Left lobe of liver (tissue), 2 donors: ENCODE measurements at places on chromosomes 7 and 10.

GRCh38 chr7:37113661-37114355 is 334.9 kb downstream of the ELMO1 start:
- no peak for DNase-seq

GRCh38 chr10:26528715-26529393 is 90.7 kb downstream of the APBB1IP start:
- DNase-seq, result no peak

- no peak for DNase-seq
These were observed 18.8 kb downstream of the SLK start for GRCh38 chr10:103985726-103986125.

DNA sequence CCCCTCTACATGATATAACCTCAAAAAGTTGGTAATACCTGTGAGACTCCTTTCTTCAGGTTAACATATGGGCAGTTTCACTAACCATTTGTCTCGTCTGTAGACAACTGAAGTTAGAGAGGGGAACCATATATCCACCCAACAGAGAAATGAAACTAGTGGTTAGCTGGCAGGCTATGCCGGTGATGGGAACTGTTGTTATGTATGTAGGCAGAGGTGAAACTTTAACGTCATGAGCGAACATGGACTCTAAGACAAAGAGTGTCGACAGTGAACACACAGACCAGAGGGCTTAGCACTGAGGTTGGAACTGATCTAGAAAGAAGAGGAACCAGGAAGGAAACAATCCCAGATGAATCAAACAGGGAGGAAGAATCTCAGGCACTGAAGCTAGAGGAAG is 112.4 kb downstream of the ELMO1 start:
- DNase-seq, result no peak

- DNase-seq, result peak; percentile 48
These were observed 644 bp downstream of the UMAD1 start for GRCh38 chr7:7641129-7641663.

GRCh38 chr7:151982806-151983205 is 26.6 kb downstream of the GALNTL5 start:
- no peak for DNase-seq

GRCh38 chr10:26969145-26969926 is 108.6 kb upstream of the ABI1 start:
- no peak for DNase-seq

DNA sequence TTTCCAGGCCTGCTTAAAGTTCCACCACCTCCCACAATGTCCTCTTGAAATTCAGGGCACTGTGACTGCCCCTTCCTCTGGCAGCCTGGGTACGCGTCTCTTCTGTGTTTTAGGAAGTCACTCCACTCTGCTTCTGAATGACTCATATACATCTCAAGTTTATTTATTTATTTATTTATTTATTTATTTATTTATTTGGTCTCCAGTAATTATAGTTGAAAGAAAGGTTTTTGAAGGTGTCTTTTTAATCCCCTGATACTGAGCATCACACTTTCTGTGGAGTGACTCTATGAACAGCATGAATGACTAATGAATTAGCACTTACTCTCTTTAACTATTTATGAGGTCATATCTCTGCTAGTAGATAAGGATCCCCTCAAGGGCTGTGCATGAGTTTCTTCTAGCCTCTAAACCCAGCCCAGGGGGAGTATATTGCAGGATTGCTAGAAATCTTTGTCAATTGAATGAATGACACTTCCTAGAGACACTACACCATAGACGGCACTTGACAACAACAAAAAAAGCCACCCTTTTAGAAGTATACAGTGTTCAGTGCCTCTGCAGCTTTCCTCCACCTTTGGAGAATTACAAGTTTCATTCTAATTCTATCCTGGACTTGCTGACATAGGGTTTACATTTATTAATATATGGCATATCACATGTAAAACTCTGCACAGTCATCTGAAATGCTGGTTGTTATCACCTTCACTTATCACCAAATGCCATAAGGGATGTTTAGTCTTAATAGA is 2.1 kb downstream of the MACC1 start:
- no peak for DNase-seq

- DNase-seq, result peak; percentile 92
These were observed 18.9 kb upstream of the NRBF2 start for GRCh38 chr10:63114031-63114814.

- no peak for DNase-seq
These were observed 6.1 kb downstream of the MMRN2 start for GRCh38 chr10:86951184-86951761.

- no peak for DNase-seq
These were observed 43.8 kb downstream of the PRLHR start for GRCh38 chr10:118551535-118552100.

DNA sequence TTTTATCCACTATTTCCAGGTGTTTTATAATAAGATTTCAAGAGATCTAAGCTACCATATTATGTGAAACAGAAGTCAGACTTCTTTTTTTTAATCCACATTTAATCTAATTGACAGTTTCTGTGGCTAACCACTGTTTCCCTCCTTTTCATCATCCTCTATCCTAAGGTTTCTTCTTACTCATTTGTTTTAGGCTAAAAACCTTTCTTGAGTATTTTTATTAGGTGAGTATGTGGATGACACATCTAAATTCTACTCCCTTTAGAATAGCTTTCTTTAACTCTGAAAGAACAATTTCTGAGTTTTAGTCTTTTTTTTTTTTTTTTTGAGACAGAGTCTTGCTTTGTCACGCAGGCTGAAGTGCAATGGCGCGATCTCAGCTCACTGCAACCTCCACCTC is 62.7 kb downstream of the NPY start:
- no peak for DNase-seq

DNA sequence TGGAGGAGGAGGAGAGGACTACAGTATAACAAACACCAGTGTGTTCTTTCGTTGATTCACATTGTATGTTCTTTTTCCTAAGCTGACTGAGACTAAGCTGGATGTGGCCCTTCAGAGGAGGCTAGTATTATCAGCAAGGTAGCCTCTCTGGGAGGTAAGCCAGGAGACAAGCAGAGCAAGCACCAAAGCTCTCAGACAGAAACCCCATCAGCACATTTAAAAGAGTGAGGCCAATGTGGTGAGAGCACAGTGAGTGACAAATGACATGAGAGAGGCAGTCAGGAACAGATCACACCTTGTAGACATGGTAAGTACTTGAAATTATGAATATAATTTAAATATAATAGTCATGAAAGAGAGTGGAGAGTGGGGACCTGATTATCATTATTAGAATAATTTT is 107.6 kb downstream of the KMT2C start:
- no peak for DNase-seq

GRCh38 chr10:104650072-104650471 is 9.0 kb downstream of the SORCS3 start:
- no peak for DNase-seq

DNA sequence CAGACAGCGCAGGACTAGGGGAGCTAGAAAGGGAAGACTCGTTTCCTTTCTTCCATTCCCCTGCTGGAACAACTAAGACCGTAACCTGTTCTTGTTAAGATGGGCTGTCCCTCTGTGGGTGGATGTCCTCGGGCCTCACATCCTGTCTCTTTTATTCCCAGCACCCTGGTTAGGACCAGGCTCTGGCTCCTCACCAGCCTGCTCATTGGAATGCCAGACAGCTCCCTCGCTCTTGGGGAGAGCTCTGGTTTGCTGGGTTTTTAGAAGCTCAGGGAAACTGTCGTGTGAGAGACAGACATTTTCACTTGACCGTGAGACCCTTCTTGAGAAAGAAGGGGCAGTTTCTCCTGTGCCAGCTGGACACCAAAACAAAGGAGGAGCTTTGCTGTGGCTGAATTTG is 58.1 kb upstream of the HABP2 start:
- DNase-seq, result no peak

GRCh38 chr7:1934756-1935155 is 264.7 kb downstream of the ELFN1 start:
- no peak for DNase-seq

GRCh38 chr10:63515002-63515763 is 6.0 kb upstream of the REEP3 start:
- DNase-seq, result no peak

- no peak for DNase-seq
These were observed 33.3 kb downstream of the DDC start for GRCh38 chr7:50531928-50532327.

GRCh38 chr7:138729444-138729843 is 28.3 kb upstream of the SVOPL start:
- no peak for DNase-seq

DNA sequence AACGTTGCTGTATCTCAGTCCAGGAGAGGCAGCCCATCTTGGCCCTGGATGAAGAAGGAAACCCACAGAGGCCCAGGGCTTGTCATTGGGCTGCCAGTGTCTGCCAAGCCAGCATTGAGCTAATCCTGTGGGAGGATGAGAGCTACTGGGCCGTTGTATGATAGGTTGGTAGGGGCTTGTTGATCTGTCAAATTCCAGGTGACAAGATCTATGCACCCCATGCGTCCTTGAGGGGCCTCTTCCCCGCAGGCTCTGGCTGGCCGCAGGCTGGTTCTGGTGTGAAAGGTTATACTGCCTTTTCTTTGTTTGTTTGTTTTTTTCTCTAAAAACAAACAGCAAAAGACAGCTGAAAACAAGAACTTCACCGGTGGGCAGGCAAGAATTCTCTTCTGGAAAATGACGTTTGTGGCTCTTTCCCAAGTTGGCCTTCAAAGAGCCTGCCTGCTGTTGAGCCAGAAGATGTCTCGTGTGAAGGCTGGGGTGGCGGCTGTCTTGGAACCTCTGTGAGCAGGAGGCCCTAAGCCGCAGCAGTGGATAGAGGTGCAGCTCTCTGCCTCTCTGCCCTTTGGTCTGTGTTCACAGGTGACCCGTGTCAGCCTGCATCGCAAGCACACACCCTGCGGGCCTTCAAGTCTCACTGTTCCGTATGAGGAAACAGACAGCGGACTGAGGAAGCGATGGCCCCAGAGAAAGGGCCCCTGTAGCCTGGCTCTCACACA is 23.3 kb downstream of the CYP17A1 start:
- peak; percentile 69 for DNase-seq

DNA sequence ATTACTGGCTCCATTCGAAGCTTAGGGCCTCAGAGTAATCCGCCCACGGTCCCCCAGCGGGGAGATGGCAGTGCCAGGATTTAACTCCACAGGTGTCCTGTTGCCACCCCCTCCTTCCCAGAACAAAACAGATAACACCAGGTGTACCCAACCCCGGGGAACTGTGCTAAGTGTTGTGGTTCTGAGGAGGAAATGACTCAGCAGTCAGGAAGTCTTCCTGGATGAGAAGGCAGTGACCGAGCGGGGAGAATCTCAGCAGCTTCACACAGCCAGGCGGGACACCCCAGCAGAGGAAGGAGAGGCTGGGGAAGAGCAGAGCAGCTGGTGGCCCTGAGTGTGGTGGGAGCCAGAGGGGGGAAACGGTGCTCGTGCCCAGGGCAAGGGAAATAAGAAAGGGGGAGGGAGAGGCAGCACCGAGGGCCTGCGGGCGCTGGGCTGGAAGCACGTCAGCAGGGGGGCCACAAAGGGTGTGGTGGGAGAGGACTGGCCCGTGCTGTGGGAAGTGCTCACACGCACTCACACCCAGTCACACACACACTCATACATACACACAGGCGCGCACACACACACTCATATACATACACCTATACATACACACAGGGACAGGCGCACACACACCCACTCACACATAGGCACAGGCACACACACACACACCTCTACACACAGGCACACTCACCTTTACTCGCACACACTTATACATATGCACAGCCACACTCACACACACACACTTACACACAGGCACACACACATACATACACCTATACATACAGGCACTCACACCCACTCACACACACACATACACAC is 59.8 kb upstream of the CHST15 start:
- no peak for DNase-seq

DNA sequence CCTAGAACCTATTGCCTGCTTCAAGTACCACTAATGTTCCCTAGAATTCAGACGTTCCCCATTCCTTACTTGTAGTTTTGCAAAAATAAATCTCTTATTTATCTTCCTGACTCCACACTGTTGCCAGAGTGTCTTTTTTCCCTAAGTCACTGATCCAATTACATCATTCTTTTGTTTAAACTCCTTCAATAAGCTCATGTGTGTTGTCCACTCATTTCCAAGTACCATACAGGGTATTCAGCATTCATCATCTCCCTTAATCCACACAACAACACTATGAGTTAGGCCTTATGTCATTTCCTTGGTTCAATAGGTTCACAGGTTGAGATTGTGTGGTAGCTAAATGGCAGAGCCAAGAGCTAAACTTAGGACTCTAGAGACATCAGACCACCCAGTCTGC is 119.9 kb upstream of the RHOBTB1 start:
- no peak for DNase-seq

DNA sequence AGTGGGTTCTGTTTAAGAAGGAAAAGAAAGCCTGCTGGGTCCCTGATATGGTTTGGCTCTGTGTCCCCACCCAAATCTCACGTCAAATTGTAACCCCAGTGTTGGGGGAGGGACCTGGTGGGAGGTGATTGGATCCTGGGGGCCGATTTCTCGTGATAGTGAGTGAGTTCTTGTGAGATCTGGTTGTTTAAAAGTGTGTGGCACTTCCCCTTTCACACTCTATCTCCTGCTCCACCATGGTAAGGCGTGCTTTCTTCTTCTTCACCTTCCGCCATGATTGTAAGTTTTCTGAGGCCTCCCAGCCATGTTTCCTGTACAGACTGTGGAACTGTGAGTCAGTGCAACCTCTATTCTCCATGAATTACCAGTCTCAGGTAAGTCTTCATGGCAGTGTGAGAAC is 42.6 kb downstream of the INPP5A start:
- no peak for DNase-seq

DNA sequence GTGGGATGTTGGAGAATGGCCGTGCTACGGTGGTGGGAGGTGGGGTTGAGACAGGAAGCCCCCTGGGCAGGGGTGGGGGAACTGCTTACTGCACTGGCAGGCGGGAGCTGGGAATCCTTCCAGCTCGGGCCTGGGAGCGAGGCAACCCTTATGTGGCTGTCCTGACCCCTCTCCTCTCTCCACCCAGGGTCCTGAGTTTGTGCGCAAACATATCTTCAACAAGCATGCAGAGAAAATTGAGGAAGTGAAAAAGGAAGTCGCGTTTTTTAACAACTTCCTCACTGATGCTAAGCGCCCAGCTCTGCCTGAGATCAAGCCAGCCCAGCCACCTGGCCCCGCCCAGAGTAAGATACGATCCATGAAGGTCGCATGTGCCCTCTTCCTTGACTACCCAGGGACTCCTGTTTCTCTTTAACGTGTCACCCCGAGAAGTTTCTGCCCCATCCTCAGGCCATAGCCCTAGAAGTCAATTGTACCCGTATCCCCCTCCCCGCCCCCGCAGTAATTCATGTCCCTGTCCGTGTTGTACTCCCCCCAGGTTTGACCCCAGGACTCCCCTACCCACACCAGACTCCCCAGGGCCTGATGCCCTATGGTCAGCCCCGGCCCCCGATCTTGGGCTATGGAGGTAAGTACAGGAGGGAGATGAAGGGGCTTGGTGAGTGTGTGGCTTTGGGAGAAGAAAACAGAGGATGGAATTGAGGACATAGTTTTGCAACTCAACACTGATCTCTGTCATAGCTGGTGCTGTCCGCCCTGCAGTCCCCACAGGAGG is 1.8 kb downstream of the UFSP1 start:
- DNase-seq, result no peak

GRCh38 chr7:89335490-89335889 is 540.0 kb upstream of the TEX47 start:
- no peak for DNase-seq

- DNase-seq, result peak; percentile 81
These were observed 302.2 kb downstream of the RPS24 start for GRCh38 chr10:78335691-78336401.
